ENCODE measurements at places on chromosomes 6 and 20.

DNA sequence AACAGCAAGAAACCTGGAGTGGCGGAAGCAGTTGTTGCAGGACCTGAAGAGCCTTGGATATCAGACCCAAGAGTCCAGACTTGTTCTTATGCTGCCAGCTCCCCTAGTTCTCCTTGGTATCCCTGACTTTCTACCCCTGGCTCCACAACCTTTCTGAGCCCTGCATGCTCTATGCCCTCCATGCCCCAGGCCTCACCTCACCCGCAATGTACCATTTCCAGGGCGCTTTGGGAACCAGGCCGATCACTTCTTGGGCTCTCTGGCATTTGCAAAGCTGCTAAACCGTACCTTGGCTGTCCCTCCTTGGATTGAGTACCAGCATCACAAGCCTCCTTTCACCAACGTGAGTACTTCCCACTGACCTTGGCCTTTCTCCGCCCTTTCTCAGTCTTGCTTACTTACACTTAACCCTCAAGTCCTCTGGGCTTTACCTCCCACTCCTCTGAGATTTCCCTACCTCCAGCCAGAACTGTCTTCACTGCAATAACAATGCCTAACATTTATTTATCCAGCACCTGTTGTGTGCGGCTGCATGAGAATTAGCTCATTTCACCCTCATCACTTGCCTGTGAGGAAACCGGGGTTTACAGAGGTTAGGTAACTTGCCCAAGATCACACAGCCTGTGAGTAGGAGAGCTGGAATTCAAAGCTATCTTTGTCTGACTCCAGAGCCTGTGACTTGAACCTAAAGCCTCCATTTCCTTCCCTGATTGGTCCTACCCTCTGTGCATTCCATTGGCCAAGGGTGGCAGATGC lies 2.3 kb downstream of the POFUT1 start:
- no peak for ATAC-seq

- ATAC-seq: peak; percentile 77
These were observed 42.6 kb downstream of the MAP1LC3A start for GRCh38 chr20:34600892-34601653.

GRCh38 chr6:157104803-157105202 lies 218.5 kb downstream of the TMEM242 start:
- no peak for ATAC-seq

DNA sequence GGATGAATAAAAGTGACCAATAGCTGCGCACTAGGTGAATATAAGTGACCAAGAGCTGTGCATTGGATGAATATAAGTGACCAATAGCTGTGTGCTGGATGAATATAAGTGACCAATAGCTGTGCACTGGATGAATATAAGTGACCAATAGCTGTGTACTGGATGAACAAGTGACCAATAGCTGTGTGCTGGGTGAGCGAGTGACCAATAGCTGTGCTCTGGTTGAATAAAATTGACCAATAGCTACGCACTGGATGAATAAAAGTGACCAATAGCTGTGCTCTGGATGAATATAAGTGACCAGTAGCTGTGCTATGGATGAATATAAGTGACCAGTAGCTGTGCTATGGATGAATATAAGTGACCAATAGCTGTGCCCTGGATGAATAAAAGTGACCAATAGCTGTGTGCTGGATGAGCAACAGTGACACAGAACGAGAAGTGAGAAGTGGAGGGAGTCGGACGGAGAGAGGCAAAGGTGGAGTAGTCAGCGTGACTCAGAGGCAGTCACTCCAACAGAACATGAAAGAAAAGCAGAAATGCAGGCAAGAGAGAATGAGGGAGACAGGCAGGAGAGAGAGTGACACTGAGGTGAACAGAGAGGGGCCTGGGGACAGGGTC lies 38.5 kb downstream of the RBM38 start:
- ATAC-seq: no peak
